ENCODE measurements at places on chromosomes 7 and 10. TPM values are rescaled to one million over a fixed set of nuclear protein-coding genes. Genes with fewer than 3 reads are reported as not detected.

- no peak for DNase-seq
Observed at GRCh38 chr10:102493771-102494170, 8.7 kb downstream of the ACTR1A start.

Gene SPDYE5
- total RNA-seq = not detected

DNA sequence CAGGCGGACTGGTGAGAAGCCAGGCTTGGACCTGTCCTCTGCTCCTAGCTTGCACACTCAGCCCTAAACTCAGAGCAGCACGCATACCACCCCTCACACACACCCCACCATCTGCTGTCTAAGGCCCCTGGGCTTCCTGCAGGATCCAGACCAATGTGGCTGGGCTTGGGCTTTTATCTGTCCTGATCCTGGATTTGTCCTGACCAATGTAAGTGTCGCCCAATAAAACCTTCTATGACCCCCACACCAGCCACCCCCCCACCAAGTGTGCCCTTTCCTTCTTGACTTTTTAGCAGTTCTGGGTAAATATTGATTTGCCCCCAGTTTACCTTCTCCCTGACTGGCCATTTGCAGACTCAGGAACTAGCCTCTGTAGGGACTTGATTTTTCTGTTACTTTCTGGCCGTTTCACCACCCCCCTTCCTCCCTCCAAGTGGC, 1.7 kb upstream of the HOXA13 start:
- DNase-seq = no peak

Gene SPDYE11
- 0.08 TPM for total RNA-seq

DNA sequence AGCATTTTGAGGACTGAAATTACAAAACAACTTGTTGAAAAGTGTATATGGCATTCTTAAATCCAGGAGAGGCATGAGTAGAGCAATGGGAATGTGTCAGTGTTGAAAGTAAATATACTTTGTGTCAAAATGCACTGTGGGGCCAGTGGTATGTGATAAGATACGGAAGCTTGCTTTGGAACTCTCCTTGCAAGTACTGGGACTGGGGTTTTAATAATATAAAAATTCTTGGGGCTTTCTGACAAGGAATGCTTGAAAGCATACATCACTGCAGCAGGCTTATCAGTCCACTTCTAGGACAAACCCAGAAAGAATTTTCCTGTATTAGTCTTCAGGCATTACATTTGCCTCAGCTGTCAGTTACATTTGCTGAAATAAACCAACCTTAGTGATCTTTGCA, 472.8 kb upstream of the FZD8 start:
- peak; percentile 97 for DNase-seq

- DNase-seq = peak; percentile 89
Observed at GRCh38 chr7:30142710-30143109, 7.9 kb downstream of the MTURN start.

Gene YWHAG
- total RNA-seq = 115 TPM

- no peak for DNase-seq
Observed at GRCh38 chr10:10915215-10915614, 102.5 kb upstream of the CELF2 start.

Gene CNTNAP2
- total RNA-seq = not detected

Gene LBX1
- total RNA-seq = 0.08 TPM
